ENCODE measurements at places on chromosomes 2 and 18. TPM values are rescaled to one million over a fixed set of nuclear protein-coding genes. Genes with fewer than 3 reads are reported as not detected.

TDRD15 gene
- 0.75 TPM for total RNA-seq

PDE1A gene
- total RNA-seq, result 1.9 TPM

GRCh38 chr2:165406173-165406572, 63.3 kb upstream of the CSRNP3 start:
- H3K4me1 ChIP-seq, result no peaks in the 10 kb centered on the region
- H3K27me3 ChIP-seq, result no peaks in the 10 kb centered on the region
- H3K4me3 ChIP-seq, result no peak overlapping the region

TPRKB gene
- 16.2 TPM for total RNA-seq

SP9 gene
- not detected for total RNA-seq

RELCH gene
- 17.5 TPM for total RNA-seq

GRCh38 chr2:69211048-69211447, 176.0 kb downstream of the GFPT1 start:
- H3K4me1 ChIP-seq, result no peaks in the 10 kb centered on the region
- H3K27ac ChIP-seq, result no peak overlapping the region
- H3K36me3 ChIP-seq, result no peaks in the 10 kb centered on the region
- H3K27me3 ChIP-seq, result no peaks in the 10 kb centered on the region

DNA sequence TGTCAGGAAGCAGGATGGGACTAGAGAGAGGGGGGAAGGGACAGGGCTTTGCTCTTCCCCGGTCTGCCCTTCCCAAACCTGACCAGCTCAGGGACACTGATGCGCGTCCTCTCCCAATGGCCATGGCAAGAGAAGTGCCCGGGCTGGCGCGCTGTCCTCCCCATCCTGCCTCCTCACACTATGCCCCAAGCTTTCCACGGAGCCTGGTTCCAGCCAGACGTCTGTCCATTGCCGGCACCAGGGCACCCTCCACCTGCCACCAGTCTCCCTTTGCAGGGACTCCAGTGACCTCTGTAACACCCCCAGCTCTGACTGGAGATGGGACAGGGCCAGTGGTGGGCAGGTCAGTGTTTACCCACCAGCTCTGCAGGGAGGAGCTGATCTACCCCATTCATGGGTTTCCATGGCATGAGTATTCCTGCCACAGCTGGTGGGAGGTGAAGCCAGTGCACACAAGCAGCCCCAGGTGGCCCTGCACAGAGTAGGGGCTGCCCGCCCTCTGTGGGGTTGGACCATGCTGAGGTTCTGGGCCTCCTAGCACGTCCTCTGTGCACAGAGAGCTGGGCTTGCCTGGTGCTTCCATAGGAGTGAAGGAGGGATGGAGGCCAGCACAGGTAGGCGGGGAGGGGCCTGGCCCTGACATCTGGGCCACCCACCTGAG, 109.5 kb downstream of the PXDN start:
- H3K36me3 ChIP-seq, result no peaks in the 10 kb centered on the region
- H3K27ac ChIP-seq, result no peak overlapping the region
- no peak overlapping the region for H3K4me3 ChIP-seq

CRYGC gene
- total RNA-seq, result not detected

PIEZO2 gene
- 7.2 TPM for total RNA-seq

GRCh38 chr18:2538236-2538635, 33.1 kb downstream of the METTL4 start:
- H3K36me3 ChIP-seq, result no peaks in the 10 kb centered on the region
- H3K27ac ChIP-seq, result no peak overlapping the region
- no peaks in the 10 kb centered on the region for H3K4me1 ChIP-seq
- H3K27me3 ChIP-seq, result no peaks in the 10 kb centered on the region
- no peak for DNase-seq

DNA sequence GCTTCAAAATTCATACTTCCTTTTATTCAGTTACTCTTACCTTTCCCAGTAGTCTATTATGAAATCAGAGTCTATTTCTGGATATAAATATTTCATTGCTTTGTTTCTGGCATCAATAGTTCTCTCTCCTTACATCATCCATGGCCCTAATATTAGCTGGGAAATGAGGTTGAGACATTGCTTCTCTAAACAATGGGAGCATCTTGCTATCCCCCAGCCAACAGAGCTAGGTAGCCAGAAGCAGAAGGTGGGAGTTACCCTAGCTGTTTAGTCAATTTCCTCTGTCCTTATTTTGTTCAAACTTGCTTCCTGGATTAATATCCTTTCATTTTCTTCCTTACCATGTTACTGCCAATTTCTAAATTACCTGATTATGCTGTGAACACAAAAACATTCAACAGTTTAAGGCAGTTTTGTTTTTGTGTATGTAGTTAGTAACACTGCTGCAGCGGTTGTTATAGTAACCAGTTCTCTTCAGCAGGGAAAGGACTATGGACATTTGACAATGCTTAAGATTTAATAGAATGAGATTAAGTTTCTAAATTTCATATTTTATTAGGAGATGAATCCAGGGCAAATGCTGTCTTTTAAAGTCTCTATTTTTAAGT, 160.5 kb upstream of the KCNJ3 start:
- no peaks in the 10 kb centered on the region for H3K36me3 ChIP-seq
- H3K4me1 ChIP-seq, result no peaks in the 10 kb centered on the region
- no peak overlapping the region for H3K27ac ChIP-seq

- no peak overlapping the region for H3K27ac ChIP-seq
- H3K27me3 ChIP-seq, result no peaks in the 10 kb centered on the region
- no peak overlapping the region for H3K4me3 ChIP-seq
- no peaks in the 10 kb centered on the region for H3K36me3 ChIP-seq
- peaks cover 23% of the 10 kb centered on the region for H3K4me1 ChIP-seq
Measured at GRCh38 chr2:102000813-102001766, 9.3 kb downstream of the IL1R2 start.

CCDC74A gene
- 0.42 TPM for total RNA-seq

- no peak for DNase-seq
- H3K4me1 ChIP-seq, result no peaks in the 10 kb centered on the region
- no peak overlapping the region for H3K27ac ChIP-seq
- H3K36me3 ChIP-seq, result no peaks in the 10 kb centered on the region
- no peak overlapping the region for H3K4me3 ChIP-seq
Measured at GRCh38 chr2:8966123-8966908, 37.2 kb downstream of the MBOAT2 start.

ANO7 gene
- total RNA-seq, result 0.25 TPM

TMEFF2 gene
- not detected for total RNA-seq

PSD4 gene
- total RNA-seq, result 83.2 TPM

DNA sequence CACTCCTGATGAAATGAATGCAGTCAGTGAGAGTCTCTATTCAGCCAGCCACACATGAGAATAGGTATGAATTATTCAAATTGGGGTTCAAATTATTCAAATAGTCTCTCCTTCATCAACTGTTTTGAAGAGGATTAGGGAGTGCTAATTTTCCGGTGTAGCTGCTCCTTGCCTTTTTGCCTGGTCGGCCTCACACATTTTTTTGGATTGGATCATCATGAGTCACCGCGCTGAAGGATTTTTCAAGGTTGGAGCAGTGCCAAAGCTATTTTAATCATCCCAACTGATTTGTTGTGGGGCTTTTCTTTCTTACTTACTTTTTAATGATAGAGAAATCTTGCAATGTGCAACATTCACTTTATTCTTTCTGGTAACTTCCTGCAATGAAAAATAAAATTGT, 2.4 kb upstream of the DTNA start:
- no peaks in the 10 kb centered on the region for H3K36me3 ChIP-seq
- no peak for DNase-seq
- H3K4me3 ChIP-seq, result no peak overlapping the region
- H3K4me1 ChIP-seq, result no peaks in the 10 kb centered on the region
- H3K27ac ChIP-seq, result no peak overlapping the region
